NCI-H510A treated with DMSO at 0.1 percent for 48 hours (cell line): ENCODE measurements at places on chromosomes 16 and 17.
A peak's percentile ranks its signal among the peaks of the same experiment; 100 is the strongest.

- no peak for DNase-seq
These were observed at the start of gene MILR1 for GRCh38 chr17:64448665-64449512. Gene MILR1 (plus strand): TSS chr17:64449115. CDS start chr17:64449169, 54 bp downstream.

DNA sequence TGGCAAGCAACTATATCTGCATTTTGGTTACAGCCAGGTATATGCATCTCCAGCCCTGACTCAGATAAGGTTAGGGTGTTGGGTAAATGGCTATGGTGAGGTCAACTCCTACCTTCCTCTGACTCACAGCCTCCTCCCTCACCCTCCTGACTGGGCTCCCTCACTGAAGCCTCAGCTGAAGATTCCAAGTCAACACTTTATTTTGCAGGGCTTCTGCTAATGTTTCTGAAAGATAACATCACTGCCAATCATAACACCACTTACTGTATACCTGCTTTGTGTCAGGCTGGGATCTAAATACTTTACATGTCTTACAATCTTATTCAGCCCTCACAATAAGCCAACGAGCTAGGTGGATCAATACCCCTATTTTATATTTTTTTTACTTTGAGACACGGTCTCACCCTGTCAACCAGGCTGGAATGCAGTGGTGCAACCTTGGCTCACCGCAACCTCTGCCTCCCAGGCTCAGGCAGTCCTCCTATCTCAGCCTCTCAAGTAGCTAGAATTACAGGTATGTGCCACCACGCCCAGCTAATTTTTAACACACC, 47.8 kb upstream of the GCSH start:
- DNase-seq, result no peak

GRCh38 chr17:80724775-80725266, 180.2 kb downstream of the RPTOR start:
- DNase-seq, result no peak

- DNase-seq, result no peak
These were observed 112.9 kb downstream of the ABCC1 start for GRCh38 chr16:16062023-16062937.

GRCh38 chr17:57523926-57524632, 221.0 kb downstream of the CCDC182 start:
- DNase-seq, result peak; percentile 90

DNA sequence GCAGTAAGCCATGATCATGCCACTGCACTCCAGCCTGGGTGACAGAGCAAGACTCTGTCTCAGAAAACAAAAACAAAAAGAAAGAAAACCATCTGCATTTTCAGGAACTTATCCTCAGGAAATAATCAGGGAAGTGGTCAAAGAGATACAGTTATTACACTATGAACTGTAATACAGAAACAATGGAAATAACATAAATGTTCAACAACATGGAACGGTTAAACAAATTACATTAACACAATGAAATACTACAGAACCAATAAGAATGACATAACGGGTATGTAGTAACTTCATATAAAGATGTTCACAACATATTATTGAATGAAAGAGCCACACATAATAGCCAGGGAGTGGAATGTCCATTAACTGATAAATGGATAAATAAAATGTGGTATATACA, 6.7 kb downstream of the BBS2 start:
- no peak for DNase-seq
